ENCODE measurements at places on chromosomes 11 and 22.
A peak's percentile ranks its signal among the peaks of the same experiment; 100 is the strongest.

DNA sequence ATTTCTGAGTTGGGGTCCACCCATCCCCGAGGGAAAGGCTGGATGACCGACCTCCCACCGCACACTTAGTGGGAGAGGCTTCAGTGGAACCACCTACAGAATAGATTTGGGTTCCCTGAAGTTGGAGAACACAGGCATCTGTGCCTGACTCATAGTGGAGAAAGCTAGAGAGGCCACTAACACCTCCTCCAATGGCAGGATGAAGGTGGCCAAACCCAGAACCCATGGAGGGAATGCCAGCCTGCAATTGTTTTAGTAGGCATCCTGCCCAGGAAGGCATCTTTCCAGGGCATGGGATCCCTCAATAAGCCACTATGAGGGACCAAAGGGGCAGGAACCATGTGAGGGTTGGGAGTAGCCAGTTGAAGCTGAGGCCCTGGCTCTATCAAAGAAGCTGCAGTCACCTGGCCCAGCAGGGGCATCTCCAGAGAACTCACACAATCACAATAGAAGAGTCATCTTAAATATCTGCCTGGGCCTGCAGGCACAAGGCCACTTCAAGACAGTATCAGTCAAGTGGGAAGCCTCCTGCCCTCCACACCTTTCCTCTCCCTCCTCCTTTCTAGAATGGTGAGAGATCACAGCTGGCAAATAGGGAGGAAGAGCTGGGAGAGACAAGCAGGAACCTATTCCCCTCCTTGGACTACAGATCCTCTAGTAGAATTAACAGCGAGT lies 124.1 kb upstream of the CSNK2A3 start:
- DNase-seq: no peak

GRCh38 chr22:40877488-40877887 lies 15.6 kb upstream of the DNAJB7 start:
- DNase-seq: no peak

GRCh38 chr11:9082575-9082974 lies 8.8 kb downstream of the SCUBE2 start:
- DNase-seq: no peak

DNA sequence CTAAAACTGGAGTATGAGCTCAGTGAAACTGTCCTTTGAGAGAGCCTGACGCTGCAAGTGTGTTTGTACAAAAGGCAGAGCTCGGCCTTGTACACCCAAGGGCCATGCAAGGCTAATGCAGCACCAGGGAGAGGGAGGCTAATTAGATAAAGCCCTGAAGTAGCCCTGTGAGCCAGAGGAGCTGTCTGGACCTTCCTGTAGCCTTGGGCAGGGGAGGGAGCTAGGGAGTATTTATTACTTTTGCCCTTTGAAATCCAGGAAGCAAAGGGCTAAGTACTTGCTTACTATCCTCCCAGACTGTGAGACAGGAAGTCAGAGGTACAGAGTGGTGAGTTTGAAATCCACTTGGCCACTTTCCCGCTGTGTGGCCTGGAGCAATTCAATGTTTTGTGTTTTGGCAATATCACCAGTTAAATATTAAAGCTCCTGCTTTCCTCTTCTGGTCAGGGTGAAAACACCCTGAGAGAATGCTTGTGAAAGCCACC lies 10.2 kb upstream of the LDHA start:
- no peak for DNase-seq

DNA sequence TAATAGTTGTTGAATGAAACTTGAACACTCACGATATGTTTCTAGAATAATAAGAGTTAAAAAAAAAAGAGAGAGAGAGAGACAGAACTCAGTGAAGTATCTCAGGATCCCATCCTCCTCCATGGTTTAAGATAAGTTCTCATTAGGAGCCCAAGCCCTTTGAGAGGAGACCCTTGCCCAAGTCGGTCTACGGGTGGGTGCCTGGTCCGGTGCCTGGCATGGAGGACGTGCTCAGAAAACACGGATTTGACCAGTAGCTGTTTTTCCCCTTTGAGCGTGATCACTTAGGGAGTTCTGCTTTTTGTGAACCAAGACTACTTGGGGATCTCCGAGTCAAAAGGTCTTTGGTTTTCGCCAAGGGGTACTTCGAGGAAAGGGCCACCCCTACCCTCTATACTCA lies 40.6 kb downstream of the CACNG2 start:
- DNase-seq: no peak

DNA sequence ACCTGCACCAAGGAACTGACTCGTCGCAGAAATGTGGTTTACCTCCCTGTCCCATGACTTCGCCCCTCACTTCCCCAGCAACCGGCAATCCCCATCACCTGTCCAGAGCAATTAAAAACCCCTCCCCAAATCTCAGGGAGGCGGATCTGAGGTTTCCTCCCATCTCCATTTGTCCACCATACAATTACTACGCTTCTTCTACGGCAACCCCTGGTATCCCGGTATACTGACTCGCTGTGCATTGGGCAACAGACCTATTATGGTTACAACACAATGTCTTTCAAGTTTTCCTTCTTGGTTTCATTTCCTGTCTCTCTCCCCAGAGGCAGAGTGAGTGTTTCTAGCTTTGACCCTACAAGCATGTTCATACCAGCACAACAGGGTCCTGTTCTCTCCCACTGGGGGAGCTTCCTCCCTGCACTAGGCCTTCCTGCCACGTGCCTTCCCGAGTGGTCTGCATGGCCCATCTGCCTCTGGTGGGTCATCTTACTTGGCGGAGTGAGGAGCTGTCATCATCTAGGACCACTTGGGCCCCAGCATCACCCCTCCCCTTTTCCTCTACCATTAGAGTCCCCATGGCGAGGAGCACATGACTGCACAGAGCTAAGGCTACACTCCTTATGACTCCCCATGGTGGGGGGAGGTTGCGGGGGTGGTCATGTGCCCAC lies 30.3 kb upstream of the NAP1L4 start:
- no peak for DNase-seq

- no peak for DNase-seq
Observed at GRCh38 chr11:8033305-8034105, 46.4 kb downstream of the EIF3F start.

DNA sequence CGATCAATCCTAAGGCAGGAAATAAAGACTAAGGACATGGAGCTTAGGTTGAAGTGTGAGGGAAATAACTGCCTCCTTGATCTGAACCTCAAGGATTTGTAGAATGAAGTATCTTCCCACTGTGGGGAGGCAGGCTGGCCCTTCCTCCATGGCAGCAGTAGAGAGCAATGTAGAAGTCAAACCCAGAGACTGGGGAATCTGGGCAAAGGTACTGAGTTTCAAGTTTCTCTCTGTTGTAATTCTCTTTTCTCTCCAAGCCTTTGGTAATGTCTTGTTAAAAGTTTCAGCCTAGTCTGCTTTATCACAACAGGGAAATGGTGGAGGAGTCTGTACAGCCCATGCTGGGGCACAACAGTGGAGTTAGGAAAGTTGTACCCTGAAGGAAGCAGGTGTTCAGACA lies 49.5 kb downstream of the ADM start:
- DNase-seq: no peak

GRCh38 chr11:34037016-34037415 lies 14.5 kb upstream of the CAPRIN1 start:
- no peak for DNase-seq

GRCh38 chr11:65067446-65067845 lies 9.1 kb upstream of the NAALADL1 start:
- no peak for DNase-seq

GRCh38 chr22:49953027-49953679 lies 7.4 kb upstream of the PIM3 start:
- DNase-seq: no peak

- DNase-seq: no peak
Observed at GRCh38 chr11:27196203-27196897, 155.7 kb downstream of the BBOX1 start.

GRCh38 chr11:28794405-28794804 lies 686.2 kb downstream of the METTL15 start:
- no peak for DNase-seq

- DNase-seq: no peak
Observed at GRCh38 chr11:67227726-67228125, 38.5 kb upstream of the GRK2 start.

GRCh38 chr11:124070915-124071622 lies 29.9 kb upstream of the OR10G7 start:
- peak; percentile 23 for DNase-seq

- no peak for DNase-seq
Observed at GRCh38 chr11:66886671-66887221, 29.9 kb downstream of the LRFN4 start.

DNA sequence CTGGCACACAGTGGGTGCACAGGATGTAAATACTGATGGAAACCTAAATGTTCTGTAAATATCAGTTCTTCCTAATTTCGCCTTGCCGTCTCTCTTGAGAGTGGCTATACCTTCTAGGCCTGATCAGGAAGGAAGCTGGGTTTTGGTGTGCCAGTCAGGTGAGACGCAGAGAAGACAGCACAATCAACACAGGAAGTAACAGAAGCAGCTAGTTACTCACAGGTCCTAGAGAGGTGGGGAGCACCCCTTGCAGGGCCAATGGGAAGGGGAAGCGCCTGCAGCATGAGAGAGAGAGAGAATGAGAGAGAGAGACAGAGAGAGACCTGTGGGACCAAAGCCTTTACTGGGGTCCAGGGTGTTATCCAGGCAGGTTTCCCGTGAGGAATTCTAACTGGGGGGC lies 80.8 kb downstream of the FBLN1 start:
- DNase-seq: no peak

GRCh38 chr11:122261546-122261945 lies 145.5 kb upstream of the BLID start:
- DNase-seq: no peak

GRCh38 chr11:81990659-81991443 lies 742.8 kb downstream of the FAM181B start:
- no peak for DNase-seq

DNA sequence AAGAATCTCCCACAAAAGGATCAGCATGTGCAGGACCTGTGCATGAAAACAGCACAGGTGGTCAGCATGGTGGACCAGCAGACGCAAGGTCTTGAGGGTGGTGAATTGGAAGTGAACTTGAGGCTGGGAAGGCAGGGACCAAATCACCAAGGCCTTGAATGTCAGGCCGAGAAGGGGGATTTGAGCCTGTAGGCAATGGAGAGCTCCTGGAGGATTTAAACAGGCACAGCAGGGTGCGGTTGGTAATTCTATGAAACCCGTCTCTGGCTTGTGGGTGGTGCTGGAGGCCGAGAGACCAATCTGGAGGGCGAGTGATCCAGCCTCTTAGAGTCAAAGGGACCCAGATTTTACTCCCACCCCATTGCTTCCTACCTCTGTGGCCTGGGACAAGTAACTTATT lies 2.4 kb downstream of the TSKU start:
- no peak for DNase-seq

- no peak for DNase-seq
Observed at GRCh38 chr22:38452373-38453065, 2.5 kb downstream of the KCNJ4 start.

DNA sequence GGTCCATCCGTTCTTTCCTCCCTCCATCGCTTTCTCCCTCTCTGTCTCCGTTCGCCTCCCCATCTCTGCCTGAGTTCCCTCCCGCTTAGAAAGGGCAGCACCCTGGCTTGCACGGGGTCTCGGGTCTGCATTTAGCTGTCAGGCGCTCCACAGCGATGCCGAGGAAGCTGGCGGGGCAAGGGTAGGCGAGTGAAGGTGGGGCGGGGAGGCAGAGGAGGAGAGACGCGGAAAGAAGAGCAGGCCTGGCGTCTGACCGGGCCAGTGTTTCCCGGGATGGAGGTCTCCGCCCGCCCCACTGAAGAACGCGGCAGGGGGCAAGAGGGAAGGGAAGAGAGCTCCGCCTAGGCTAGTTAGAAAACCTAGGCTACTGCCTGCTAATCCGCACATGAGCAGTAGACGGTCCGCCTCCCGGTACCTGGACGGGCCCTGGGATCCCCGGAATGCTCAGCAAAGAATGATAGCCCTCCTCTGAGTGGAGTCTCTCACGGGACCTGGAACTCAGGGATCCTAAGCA lies 3922.5 kb upstream of the OR11H1 start:
- no peak for DNase-seq

- no peak for DNase-seq
Observed at GRCh38 chr11:115184901-115185300, 319.3 kb downstream of the CADM1 start.

- DNase-seq: no peak
Observed at GRCh38 chr11:68750195-68751003, 921 bp downstream of the TESMIN start.

GRCh38 chr11:44970293-44970692 lies 19.6 kb upstream of the TP53I11 start:
- DNase-seq: no peak

- DNase-seq: no peak
Observed at GRCh38 chr11:108853864-108854263, 189.0 kb downstream of the DDX10 start.

DNA sequence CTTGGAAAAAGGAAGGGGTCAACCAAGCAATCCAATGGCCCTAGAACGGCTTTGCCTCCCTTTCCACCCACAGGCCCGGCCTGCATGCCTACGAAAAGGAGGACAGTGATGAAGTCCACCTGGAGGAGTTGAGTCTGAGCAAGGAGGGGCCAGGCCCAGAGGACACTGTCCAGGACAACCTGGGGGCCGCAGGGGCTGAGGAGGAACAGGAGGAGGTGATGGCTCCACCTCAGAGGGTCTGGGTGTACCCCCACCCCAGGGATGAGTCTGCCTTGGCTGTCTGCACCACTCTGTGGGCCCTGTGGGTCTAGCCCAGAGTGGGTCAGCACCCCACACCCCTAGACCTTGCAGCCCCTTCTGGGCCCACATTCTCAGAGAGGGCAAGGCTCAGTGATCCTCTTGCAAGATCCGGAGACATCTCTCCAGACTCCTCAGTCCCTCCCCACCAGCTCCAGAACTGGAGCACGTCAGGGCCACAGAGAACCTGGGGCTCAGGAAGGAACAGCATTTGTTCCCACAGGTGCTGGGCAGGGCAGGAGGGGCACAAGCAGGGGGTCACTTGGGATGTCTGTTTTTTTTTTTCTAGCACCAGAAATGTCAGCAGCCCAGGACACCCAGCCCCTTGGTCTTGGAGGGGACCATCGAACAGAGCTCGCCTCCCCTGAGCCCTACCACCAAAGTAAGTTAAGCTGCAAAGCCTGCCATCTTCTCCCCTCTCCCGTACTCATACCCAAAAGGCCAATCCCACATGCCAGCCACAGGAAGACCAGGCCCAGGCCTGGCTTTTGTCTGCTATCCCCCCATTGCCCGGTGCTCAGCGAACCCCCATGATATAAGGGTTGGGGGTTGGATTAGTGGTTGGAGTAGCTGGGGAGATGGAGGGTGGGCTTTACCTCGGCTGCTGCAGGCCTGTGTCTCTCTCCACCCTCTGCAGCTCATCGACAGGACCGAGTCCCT lies 8.1 kb downstream of the PRR33 start:
- no peak for DNase-seq

DNA sequence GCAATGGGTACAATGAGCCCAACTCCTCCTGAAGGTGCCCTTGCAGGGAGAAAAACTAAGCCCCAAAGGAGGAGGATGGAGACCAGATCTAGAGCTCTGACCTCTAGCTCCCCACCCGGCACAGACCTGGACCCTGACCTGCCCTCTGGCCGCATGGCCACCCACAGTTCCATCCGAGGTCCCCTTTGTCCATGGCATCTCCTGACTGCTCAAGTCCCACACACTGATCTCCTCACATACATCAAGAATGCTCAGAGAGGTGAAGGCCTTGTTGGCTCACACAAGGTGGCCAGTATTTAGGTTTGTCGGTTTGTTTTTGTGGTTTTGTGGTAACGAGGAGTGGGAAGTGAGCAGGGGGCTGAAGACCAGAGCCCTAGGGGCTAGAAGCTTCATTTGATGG lies 423.5 kb upstream of the B3GAT1 start:
- DNase-seq: no peak

Data from stimulated activated CD8-positive, alpha-beta memory T cell treated with anti-CD3 and anti-CD28 coated beads, Interleukin-15, amount 100 ng/mL, for 4 hours (primary cell).